ENCODE measurements at places on chromosomes 12 and 14.

GRCh38 chr14:20332788-20333493 is at the start of gene CCNB1IP1:
Gene CCNB1IP1 (minus strand): TSS chr14:20333279. CDS start chr14:20316523, 16,756 bp downstream.
- DNase-seq, result peak; percentile 73

- DNase-seq, result no peak
Measured at GRCh38 chr12:131521326-131521725, 189.6 kb upstream of the SFSWAP start.

GRCh38 chr14:30532264-30532663 is 26.7 kb upstream of the G2E3 start:
- no peak for DNase-seq

GRCh38 chr14:74240794-74241651 is 1.8 kb downstream of the VSX2 start:
- DNase-seq, result no peak

- no peak for DNase-seq
Measured at GRCh38 chr14:61860294-61860918, 98.2 kb downstream of the SNAPC1 start.

DNA sequence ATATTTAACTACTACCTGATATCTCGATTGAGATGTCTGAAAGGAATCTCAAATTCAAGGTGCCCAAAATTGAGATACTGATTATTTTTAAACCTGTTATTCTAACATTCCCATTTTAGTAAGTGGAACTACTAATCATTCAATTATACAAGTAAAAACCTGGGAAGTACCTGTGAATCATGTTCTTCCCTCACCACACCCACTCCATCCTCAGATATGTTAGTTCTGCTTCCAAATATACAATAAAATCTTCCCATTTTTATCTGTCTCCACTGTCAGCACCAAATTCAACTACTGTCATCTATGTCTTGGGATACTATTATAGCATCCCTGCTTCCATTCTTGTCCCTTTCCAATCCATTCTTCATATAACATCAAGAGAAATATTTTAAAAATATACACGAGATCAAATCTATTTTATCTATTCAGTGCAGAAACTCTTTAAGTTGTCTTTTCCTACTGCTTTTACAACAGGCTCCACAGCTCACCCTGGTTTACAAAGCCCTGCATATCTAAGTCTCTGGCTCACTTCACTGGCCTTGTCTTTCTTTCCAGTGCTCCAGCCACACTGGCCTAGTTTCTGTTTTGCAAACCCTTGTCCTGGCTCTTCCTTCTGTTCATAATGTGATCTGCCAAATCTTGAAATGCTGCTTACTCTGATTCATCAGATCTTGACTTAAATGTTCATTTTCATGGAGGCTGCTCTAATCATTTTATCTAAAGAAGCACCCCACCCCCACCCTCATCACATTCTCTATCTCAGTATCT is 122.3 kb downstream of the PTPRR start:
- DNase-seq, result no peak
